ENCODE measurements at places on chromosomes 16 and 17.

- no peak for DNase-seq
Observed at GRCh38 chr16:67844497-67844896, 2.2 kb upstream of the NUTF2 start.

- DNase-seq, result no peak
Observed at GRCh38 chr17:82267575-82268379, 5.7 kb downstream of the CSNK1D start.

DNA sequence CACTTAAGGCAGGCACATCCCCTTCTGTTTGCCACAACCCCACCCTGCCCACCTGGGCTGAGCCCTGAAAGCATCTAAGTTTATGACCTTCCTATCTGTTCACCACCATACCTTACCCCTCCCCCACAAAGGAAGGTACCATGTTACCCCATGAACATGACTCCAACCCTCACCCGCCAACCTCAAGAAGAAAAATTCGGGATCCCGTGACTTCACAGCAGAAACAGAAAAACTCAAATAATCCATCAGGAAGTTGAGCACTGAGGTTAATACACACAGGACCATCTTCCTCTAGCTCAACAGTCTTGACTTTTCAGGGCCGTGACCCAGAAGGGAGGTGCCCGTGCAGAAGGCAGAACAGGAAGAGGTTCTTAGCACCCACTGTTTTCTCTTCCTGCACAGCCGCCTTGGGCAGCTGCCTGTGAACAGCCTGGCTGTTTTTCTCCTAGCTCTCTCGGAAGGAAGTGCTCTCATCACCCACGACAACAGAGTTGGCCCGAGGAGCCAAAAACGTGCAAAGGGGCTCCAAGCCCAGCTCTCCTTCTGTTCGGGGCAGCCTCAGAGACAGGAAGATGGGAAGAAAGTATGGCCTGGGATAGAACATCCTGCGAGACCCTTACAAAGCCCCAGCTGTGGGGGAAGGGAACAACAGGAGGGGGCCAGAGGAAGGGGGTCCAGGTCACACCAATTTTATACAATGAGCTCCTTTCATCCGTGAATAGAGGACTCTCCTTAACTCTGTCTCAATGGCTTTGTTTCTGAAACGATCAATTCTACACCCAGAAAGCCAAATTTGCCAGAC is 101.1 kb downstream of the XYLT1 start:
- DNase-seq, result no peak

GRCh38 chr16:63774302-63774701 is 1347.6 kb downstream of the CDH11 start:
- DNase-seq, result no peak

Data from endodermal cell (in vitro differentiated cells).